ENCODE measurements at places on chromosomes 4 and X.

GRCh38 chr4:111064342-111064993 is 441.6 kb upstream of the PITX2 start:
- no peak for DNase-seq

GRCh38 chr4:158786121-158786601 is 17.3 kb downstream of the FNIP2 start:
- no peak for DNase-seq

- no peak for DNase-seq
These were observed 101.5 kb downstream of the EGF start for GRCh38 chr4:110014233-110014632.

DNA sequence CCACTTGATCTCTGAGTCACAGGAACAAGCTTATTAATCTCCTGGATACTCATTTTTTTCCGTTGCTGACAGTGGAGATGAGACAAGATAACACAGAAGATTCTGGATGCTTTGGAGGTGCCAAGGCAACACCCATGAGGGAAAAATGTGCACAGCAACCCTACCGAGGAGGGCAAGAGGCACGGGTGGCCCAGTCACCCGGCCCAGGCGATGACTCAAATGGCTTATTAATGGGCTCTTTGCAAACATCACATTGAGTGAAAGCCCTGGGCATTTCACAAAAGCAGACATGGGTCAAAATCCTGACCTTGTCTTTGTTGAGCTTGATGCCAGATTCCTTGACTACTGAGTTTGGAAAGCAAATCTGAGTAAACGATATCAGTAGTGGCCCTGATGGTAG is 315.1 kb downstream of the STK32B start:
- DNase-seq: no peak
